ENCODE measurements at places on chromosomes 4 and X. TPM values are rescaled to one million over a fixed set of nuclear protein-coding genes. Genes with fewer than 3 reads are reported as not detected.

ERCC6L gene
- 0.09 TPM for total RNA-seq

TCEAL3 gene
- total RNA-seq, result 26.7 TPM

C1QTNF7 gene
- total RNA-seq, result 3.3 TPM

KIF4A gene
- 0.18 TPM for total RNA-seq

HELT gene
- not detected for total RNA-seq

- no peak for DNase-seq
Measured at GRCh38 chr4:23923141-23923540, 33.3 kb upstream of the PPARGC1A start.

- no peak for DNase-seq
Measured at GRCh38 chrX:2521927-2522386, 21.2 kb upstream of the DHRSX start.

DNA sequence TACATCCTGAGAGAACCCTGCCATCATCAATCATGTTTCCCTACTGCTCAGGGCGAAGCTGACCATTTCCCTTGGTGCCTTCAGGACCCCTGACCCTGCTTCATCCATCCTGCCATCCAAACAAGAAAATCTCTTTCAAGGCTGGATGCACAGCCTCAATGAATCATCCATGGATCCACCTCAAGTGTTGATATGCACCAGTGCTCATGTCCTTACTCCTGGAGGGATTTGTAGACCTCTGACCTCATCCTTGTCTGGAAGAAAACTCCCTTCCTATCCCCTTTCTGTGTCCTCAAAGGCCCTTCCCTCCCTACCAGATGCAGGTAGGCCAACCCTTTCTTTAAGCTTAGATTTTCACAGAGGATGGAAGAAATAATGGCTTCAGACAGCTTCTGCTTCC is 24.6 kb downstream of the BEX3 start:
- DNase-seq, result no peak

GRCh38 chrX:32966821-32967355 is 244.5 kb downstream of the DMD start:
- no peak for DNase-seq

DNA sequence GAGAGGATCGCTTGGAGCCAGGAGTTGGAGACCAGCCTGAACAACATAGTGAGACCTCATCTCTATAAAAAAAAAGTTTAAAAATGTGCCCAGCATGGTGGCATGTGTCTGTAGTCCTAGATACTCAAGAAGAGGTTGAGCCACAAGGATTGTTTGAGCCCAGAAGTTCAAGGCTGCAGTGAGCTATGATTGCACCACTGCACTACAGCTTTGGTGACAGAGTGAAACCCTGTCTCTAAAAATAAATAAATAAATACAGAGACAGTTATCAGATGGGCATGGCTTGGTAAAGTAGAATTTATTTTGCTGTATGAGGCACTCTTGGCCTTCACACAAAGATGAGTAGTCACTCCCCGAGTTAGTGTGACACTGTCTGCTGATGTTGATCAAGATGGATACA is 54.1 kb upstream of the SPRY1 start:
- DNase-seq, result no peak

GRCh38 chr4:123559955-123560871 is 163.6 kb downstream of the SPRY1 start:
- DNase-seq, result no peak

- no peak for DNase-seq
Measured at GRCh38 chr4:26151615-26152014, 169.2 kb upstream of the RBPJ start.

GRCh38 chr4:105619188-105619931 is 66.9 kb downstream of the ARHGEF38 start:
- DNase-seq, result peak; percentile 78

DNA sequence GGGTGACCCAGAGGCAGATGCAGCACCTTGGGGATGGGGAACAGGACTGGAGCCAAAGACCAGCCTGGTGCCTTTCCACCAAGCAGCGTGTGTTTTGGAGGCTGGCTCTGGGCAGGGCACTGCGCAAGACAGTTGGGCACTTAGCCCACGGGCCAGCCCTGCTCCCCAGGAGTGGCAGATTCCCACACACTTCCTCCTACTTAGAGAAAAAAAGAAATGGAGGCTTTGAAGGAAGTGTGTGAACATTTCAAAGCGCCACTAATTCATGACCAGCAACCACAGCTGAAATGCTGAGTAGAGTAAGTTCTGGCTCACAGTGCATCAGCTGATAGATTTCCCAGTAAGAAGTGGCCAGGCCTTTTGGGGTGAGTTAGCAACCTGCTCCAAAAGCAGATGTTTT is 54.9 kb upstream of the LGI2 start:
- no peak for DNase-seq

Measured in sciatic nerve (tissue), 2 donors.